ENCODE measurements at places on chromosomes 4 and X.

DNA sequence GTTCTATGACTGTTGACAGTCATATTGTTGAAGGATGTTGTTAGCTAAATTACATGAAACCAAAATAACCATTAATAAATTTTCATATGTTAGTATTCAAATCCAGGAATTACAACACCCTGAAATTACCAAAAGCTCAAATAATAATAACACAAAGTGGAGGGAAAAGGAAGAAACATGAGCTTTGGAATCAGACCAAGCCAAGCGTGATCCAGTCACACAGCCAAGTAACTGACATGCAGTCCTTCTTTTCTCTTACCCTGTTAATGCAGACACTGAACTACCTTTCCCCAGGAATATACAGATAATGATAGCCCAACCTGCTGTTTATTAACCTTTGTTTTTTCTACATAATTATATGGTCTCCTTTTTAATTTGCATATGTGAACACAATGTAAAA is 130.2 kb downstream of the HS3ST1 start:
- DNase-seq = no peak

GRCh38 chr4:8221476-8221875 is 22.4 kb downstream of the SH3TC1 start:
- no peak for DNase-seq

- DNase-seq = no peak
Measured at GRCh38 chr4:65014078-65014477, 604.8 kb upstream of the TECRL start.

- no peak for DNase-seq
Measured at GRCh38 chr4:65259296-65259695, 411.0 kb downstream of the EPHA5 start.

DNA sequence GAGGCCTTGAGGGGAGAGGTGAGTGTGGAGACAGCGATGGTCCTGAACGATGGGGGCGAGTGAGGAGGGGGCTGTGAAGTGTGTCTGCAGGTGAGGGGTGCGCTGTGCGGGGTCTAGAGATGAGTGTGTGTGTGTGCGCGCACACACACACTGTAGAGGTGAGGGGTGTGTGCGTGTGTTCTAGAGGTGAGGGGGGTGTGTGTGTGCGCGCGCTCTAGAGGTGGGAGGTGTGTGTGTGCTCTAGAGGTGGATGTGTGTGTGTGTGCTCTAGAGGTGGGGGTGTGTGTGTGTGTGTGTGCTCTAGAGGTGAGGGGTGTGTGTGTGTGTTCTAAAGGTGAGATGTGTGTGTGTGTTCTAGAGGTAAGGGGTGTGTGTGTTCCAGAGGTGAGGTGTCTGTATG is 574 bp downstream of the BST1 start:
- no peak for DNase-seq

Data from cerebellar nuclear complex (tissue), 1 donor.